ENCODE measurements at places on chromosomes 2 and 18. TPM values are rescaled to one million over a fixed set of nuclear protein-coding genes. Genes with fewer than 3 reads are reported as not detected.

Gene LIMS3
- not detected for total RNA-seq

Gene FBLN7
- 0.74 TPM for total RNA-seq

Gene SLC4A5
- total RNA-seq = 0.32 TPM

Gene MROH2A
- total RNA-seq = not detected

Gene TFCP2L1
- total RNA-seq = 4.9 TPM

Gene DPP4
- 0.36 TPM for total RNA-seq

Gene BMP10
- total RNA-seq = not detected

Gene RAPGEF4
- total RNA-seq = 0.54 TPM

Gene SERPINB11
- total RNA-seq = not detected

Gene MRPL19
- 76.0 TPM for total RNA-seq

Gene ASAP2
- total RNA-seq = 31.5 TPM

Gene SP100
- total RNA-seq = 28.7 TPM

Gene OSR1
- 8.9 TPM for total RNA-seq

Gene SAG
- total RNA-seq = not detected

Gene TNP1
- total RNA-seq = not detected

Gene TNFAIP6
- 1.7 TPM for total RNA-seq

Gene WDR35
- total RNA-seq = 17.2 TPM

Gene MAIP1
- 39.8 TPM for total RNA-seq

Gene CCDC74A
- total RNA-seq = 12.7 TPM

Gene SCN3A
- total RNA-seq = not detected

Gene ERMN
- total RNA-seq = not detected

Gene CNDP1
- not detected for total RNA-seq

Gene NPHP1
- total RNA-seq = 8.8 TPM

Gene ZNF385B
- total RNA-seq = not detected

Gene FNDC4
- 5.3 TPM for total RNA-seq

Gene RTP5
- total RNA-seq = not detected

Gene ZNF532
- 22.4 TPM for total RNA-seq

Gene TM4SF20
- total RNA-seq = 6.6 TPM

Gene COL5A2
- total RNA-seq = 90.5 TPM

Gene ALPP
- 0.75 TPM for total RNA-seq

Gene ACTG2
- not detected for total RNA-seq

Gene GPAT2
- total RNA-seq = not detected

Gene SH3BP4
- 34.4 TPM for total RNA-seq

Gene STAM2
- total RNA-seq = 9.0 TPM

Gene POTEE
- total RNA-seq = 0.03 TPM

Gene REG3G
- not detected for total RNA-seq

Gene RNF125
- 0.32 TPM for total RNA-seq

Gene VRK2
- 36.5 TPM for total RNA-seq

Gene ABCG8
- total RNA-seq = not detected

Gene CROCC2
- not detected for total RNA-seq

Gene SIX3
- total RNA-seq = 0.58 TPM

Gene CPO
- not detected for total RNA-seq

Gene UGT1A10
- total RNA-seq = not detected

Gene SULT1C2
- total RNA-seq = 0.48 TPM

Gene ACKR3
- total RNA-seq = 20.2 TPM

Gene SP5
- not detected for total RNA-seq

Gene EPB41L3
- total RNA-seq = 0.31 TPM

Gene SERPINB13
- not detected for total RNA-seq

Gene MEX3C
- total RNA-seq = 20.1 TPM

Gene CABYR
- 10.4 TPM for total RNA-seq

Gene KRTCAP3
- 0.76 TPM for total RNA-seq

All from A549 treated with CORT108297 at 1 μM for 4 hours (cell line).